ENCODE measurements at places on chromosomes 6 and 20.

GRCh38 chr6:1716868-1717267 is 107.2 kb downstream of the FOXC1 start:
- no peak for ATAC-seq

- no peak for ATAC-seq
Measured at GRCh38 chr20:35394271-35394670, 17.5 kb downstream of the UQCC1 start.

DNA sequence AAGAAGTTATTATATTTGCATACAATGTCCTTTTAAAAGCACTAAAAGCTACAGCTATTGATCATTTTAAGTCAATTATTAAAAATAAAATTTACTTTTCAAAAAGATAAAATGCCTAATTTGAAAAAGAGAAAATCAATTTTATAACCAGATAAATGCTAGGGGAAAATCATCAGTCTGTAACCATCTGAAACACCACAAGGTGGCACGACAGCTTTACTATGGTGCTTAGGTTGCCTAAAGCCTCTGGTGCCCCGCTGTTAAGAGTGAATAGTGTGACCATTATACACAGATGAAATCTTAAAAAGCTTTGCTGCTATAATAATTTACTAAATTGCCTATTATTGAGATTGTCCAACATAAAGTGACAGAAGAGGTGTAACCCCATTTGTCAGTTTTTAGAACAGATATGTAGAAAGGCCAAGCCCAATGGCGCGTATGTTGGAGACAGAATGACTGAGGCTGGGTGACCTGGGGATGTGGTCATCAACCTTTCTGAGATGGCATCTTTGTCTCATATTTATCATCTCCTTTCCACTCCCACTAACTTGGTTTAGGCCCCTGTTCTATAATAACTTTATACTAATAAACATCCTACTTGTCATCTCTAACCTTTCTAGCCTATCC is 100.8 kb downstream of the MOXD1 start:
- no peak for ATAC-seq

GRCh38 chr6:118377711-118378414 is 170.2 kb upstream of the PLN start:
- no peak for ATAC-seq

DNA sequence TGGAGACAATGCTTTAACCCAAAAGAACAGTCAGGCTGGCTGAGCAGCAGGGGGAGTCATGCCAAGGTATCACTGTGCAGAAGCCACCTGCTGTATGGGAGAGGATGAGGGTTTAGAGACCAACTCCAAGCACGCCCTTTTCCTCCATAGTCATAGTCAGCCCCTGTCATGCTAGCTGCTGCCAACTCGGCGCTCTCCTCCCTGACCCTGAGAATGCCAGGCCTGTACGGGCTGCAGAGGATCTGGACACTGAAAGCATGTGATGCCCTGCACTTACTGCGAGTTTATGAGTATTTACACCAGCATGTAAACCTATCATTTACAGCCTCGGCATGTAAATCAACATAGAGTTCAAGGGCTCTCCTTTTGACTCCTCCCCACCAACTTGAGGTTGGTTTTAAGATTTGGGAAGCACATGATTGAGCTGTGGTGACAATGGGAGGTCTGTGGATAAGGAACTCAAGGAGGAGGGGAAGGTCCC is 11.7 kb upstream of the SCUBE3 start:
- no peak for ATAC-seq

- ATAC-seq: no peak
Measured at GRCh38 chr20:34459209-34459897, 56.9 kb upstream of the DYNLRB1 start.

GRCh38 chr20:37932919-37933318 is 30.0 kb downstream of the VSTM2L start:
- no peak for ATAC-seq

GRCh38 chr20:31837896-31838397 is 7.5 kb downstream of the FOXS1 start:
- ATAC-seq: no peak

GRCh38 chr6:143961886-143962878 is 45.9 kb downstream of the PLAGL1 start:
- no peak for ATAC-seq

- no peak for ATAC-seq
Measured at GRCh38 chr20:3606021-3606420, 57.2 kb downstream of the GFRA4 start.

DNA sequence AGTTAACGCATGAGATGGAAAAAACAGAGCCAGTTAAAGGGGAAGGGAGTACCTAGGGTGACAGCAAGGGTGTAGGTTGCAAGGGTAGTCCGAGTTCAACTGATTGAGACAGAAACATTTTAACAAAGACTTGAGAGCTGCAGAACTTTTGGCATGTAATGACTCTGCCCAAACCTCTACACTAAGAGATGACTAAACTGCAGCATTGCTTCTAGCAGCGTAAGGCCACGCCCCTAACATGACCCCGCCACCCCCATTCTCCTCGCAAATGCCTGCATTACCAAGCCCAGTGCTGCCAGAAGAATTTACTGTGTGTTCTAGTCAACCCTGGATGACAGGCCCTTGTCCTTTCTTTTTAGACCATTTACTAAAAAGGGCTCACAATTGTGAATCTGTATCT is 6.3 kb upstream of the HINT3 start:
- no peak for ATAC-seq
